HFFc6 (cell line): ENCODE measurements at places on chromosomes 1 and 21. TPM values are rescaled to one million over a fixed set of nuclear protein-coding genes. Genes with fewer than 3 reads are reported as not detected.

Gene PTPRF
- 91.5 to 119 TPM (median 113 TPM) in 3 replicates for total RNA-seq

- DNase-seq: no peak
Observed at GRCh38 chr21:16536643-16537434, 807.1 kb downstream of the USP25 start.

- no peak for DNase-seq
Observed at GRCh38 chr1:233859446-233859845, 45.0 kb upstream of the SLC35F3 start.

Gene KPRP
- not detected in 3 replicates for total RNA-seq

GRCh38 chr1:189212606-189213005 is 1265.1 kb downstream of the BRINP3 start:
- DNase-seq: no peak

Gene SPRR1A
- not detected in 2 replicates for total RNA-seq

DNA sequence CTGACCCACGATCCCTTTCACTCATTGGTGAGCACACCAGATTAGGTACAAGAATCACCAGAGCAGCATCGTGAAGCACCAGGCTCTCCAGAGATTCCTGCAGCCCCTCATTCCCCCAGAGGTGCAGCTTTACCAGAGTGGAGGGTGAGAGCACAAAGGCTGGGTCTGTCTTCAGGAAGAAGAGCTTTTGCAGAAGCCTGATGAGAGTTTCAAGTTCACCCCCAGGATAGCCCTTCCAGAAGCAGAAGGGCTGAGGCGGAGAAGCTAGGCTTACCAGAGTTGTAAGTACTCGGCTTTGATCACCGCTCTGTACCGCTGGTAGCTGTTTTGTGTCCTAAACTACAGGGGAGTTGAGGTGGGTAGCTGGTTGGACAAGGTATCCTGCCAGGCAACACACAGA is 3.1 kb downstream of the TSSK3 start:
- DNase-seq: no peak
